ENCODE measurements at places on chromosomes 11 and 22. TPM values are rescaled to one million over a fixed set of nuclear protein-coding genes. Genes with fewer than 3 reads are reported as not detected.

- DNase-seq, result no peak
Observed at GRCh38 chr11:64263021-64263946, 12.0 kb downstream of the PLCB3 start.

- DNase-seq, result no peak
Observed at GRCh38 chr22:41939981-41940831, 6.7 kb downstream of the CENPM start.

The HARBI1 gene
- 7.6 TPM for total RNA-seq

The PKNOX2 gene
- total RNA-seq, result 23.5 TPM

Data from neural crest cell (in vitro differentiated cells).